ENCODE measurements at places on chromosomes 5 and 9.

DNA sequence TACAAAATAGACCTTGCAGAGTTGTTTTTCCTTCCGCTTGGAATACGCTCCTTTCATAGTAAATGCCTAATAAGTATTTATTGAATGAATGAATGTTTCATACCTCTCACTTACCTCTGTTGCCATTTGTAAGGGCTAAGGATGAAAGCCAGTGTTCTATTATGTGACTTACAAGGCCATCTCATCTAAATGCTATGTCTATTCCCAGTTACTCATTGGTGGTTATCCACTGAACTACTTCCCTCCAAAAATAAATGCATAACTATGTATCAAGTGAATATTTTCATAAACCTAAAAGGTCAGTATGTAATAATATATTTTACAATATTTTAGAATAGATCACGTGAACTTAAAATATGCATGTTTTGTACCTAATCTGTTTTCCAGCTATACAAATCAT lies 670.5 kb upstream of the RGMB start:
- H3K27ac ChIP-seq: no peak overlapping the region

- DNase-seq: peak; percentile 92
- peak within 1 kb of the TSS; percentile 92 for H3K4me3 ChIP-seq
- H3K27ac ChIP-seq: peak within 1 kb of the TSS; percentile 93
- H3K27me3 ChIP-seq: no peaks in the 10 kb centered on the region
- H3K4me1 ChIP-seq: no peaks in the 10 kb centered on the region
These were observed at the start of gene MTX3 for GRCh38 chr5:79990598-79991507. Gene MTX3, minus strand, starts transcription at chr5:79991262. Its CDS starts 24 bp downstream, at chr5:79991238.

DNA sequence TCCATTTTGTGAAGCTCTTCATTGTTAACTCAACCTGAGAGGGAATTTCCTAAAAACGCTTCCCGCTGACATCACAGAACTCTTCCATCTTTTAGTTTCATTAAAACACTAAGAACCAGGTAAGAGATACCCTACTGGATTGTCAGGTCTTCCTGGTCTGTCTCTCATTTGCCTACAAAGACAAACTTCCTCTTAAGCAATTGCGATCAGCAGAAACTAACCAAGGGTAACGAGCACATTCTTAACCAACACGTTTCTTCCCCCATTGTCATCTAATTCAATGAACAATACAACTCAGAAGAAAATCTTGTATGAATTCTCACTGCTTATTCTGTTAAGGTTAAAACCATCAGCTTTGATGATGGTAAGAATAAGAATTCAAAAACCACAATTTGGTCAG lies 6.6 kb downstream of the FBXW11 start:
- no peak overlapping the region for H3K27ac ChIP-seq
- H3K36me3 ChIP-seq: no peaks in the 10 kb centered on the region
- H3K4me3 ChIP-seq: no peak overlapping the region
- no peak for DNase-seq
- H3K4me1 ChIP-seq: peaks cover 5% of the 10 kb centered on the region

DNA sequence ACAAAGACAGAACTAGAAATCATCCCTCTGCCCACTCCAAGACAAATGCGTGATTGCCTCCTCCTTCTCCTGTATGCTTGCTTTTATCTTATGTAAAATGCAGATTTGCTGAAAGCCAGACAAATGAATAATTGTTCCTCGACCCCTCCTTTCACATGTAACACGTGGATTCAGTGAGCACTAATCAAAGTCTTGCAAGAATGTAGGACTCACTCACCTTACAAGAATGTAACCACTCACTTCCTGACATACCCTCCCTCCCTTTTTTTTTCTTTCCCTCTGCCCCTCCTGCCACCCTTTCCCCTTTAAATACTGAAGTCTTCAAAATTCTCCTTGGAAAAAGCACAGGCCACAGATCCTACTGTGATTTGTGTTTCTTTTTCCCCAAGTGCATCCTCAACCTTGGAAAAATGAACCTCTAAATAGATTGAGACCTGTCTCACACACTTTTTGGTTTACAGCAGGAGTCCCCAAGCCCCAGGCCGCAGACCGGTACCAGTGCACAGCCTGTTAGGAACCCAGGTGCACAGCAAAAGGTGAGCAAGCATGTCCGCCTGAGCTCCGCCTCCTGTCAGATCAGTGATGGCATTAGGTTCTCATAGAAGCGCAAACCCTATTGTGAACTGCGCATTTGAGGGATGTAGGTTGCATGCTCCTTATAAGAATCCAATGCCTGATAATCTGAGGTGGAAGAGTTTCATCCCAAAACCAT lies 29.4 kb upstream of the HSD17B3 start:
- no peaks in the 10 kb centered on the region for H3K27me3 ChIP-seq
- no peaks in the 10 kb centered on the region for H3K36me3 ChIP-seq
- no peak overlapping the region for H3K4me3 ChIP-seq

Data from H1 (cell line).